ENCODE measurements at places on chromosomes 7 and 10.

DNA sequence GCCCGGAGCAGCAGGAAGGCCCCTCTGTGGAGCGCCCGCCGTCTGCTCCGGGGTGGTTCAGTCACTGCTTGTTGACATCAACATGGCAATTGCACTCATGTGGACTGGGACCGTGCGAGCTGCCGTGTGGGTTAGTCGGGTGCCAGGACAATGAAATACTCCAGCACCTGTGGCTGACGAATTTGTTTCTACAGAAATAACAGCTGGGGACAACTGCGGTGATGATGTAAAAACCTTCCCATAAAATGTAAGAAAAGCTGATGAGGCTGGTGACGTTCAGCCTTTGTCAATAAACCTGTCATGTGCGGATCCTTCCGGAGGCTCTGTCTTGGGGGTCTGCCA is 5.6 kb downstream of the GPER1 start:
- no peak for DNase-seq

DNA sequence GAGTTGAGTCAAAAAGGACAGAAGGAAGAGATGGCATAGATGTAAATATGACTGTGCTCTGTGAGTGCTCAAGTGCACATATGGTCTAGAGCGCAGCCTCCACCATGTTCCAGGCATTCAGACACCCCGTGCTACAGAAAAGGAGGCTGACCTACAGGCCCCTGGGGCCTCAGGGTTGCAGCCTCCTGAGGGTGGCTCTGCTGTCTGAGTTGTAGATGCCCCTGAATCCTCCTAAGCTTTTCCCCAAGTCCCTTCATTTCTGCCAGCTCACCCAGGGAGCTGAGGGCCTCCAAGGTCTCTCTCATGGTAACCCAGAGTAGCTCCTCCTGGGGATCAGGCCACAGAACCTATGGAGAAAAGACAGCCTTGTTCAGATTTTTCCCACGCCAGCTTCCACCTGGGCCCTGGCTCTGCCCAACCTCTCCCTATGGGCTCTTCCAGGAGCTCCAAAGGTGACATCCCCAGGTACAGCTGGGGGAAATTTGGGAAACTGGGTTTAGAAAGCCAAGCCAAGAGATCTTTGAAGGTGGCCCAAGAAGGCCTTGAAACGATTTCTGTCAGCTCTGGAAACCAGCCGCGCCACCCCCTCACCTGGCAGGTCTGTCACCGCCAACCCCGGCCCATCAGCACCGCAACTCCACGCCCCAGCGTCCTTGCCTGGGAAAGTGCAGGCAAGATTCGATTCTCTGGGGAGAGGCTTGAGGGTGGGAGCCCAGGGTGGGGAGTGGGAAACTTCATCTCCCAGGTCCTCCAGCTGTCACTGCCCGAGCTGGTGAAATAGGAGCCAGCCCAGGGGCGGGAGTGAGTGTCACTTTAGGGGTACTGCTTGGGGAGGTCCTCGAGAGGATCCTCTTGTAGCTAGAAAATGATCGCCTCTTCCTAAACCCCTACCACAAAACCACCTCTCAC is 2.4 kb downstream of the ZNF467 start:
- no peak for DNase-seq

- DNase-seq: peak; percentile 50
Measured at GRCh38 chr7:129210256-129210988, 14.4 kb upstream of the AHCYL2 start.

DNA sequence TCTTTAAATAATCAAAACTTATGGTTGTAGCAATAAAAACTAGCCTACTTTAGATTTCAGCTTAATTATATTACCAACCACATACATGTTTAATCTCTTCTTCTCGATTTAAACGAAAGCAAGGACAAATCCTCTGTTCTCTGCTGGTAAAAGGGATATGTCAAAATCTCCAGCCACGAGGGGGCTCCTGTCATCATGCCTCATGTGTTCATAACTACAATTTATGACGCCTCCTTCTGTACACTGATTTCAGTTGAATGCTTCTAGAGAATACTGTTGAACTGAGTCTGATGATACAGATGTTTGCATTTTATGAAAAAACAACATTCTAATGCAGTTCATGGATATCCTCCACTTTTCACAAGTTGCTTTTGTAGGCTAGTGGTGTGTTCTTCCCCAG is 220.0 kb upstream of the DPP6 start:
- DNase-seq: no peak

DNA sequence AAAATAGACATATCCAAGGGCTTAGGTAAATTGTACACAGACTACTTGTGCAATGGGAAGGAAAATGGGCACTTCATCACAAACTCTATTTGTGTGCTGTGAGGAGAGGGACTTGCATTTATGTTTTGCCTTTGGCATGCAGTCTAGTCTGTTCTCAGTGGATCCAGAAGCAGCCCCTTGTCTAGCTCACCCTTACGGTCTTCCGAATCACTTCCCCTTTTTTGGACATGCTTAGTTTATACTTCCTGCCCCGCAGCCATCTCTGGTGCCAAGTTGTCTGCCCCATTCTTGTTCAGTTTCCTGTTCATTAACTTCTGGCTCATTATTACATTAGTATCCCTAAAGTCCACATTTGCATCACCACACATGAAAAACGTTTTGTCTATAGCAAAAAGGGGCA is 161.6 kb downstream of the NRCAM start:
- no peak for DNase-seq

DNA sequence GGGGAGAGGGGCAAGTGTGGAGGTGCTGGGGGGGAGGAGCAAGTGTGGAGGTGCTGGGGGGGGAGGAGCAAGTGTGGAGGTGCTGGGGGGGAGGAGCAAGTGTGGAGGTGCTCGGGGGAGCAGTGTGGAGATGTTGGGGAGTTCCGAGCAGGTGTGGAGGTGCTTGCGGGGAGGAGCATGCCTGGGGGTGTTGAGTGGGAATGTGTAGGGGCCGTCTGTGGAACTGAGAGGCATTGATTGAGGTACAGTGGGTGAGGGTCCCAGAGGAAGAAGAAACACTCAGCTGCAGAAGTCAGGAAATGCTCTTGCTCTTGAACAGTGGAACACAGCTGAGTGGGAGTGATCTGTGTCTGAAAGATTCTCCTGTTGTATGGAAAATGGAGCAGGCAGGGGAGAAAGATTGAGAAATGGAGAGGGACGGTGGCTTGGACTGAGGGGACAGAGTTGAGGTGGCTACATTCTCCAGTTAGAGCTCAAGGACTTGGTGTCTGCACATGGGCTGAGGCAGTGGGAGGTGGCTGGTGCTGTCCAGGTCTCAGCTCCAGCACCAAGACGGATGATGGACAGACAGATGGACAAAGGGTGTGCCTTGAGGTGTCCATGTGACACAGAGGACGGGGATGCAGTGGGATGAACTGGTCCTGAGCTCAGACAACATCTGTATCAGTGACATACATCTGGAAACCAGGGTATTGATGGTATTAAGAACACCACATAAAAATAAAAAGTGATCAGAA is 25.2 kb upstream of the NCAPG2 start:
- no peak for DNase-seq

- no peak for DNase-seq
Measured at GRCh38 chr7:148223160-148223559, 367.4 kb upstream of the C7orf33 start.

GRCh38 chr10:89392974-89393373 is 551 bp downstream of the IFIT1 start:
- peak; percentile 27 for DNase-seq

GRCh38 chr7:86407291-86407690 is 236.4 kb upstream of the GRM3 start:
- DNase-seq: no peak

GRCh38 chr7:16524332-16524731 is 2.3 kb upstream of the LRRC72 start:
- DNase-seq: no peak

- no peak for DNase-seq
Measured at GRCh38 chr10:47365431-47366180, 17.4 kb downstream of the RBP3 start.

- no peak for DNase-seq
Measured at GRCh38 chr10:110843796-110844616, 27.7 kb upstream of the PDCD4 start.

GRCh38 chr7:71824006-71824760 is 588.0 kb downstream of the CALN1 start:
- no peak for DNase-seq

GRCh38 chr7:11394438-11394837 is 420.8 kb downstream of the PHF14 start:
- DNase-seq: no peak

DNA sequence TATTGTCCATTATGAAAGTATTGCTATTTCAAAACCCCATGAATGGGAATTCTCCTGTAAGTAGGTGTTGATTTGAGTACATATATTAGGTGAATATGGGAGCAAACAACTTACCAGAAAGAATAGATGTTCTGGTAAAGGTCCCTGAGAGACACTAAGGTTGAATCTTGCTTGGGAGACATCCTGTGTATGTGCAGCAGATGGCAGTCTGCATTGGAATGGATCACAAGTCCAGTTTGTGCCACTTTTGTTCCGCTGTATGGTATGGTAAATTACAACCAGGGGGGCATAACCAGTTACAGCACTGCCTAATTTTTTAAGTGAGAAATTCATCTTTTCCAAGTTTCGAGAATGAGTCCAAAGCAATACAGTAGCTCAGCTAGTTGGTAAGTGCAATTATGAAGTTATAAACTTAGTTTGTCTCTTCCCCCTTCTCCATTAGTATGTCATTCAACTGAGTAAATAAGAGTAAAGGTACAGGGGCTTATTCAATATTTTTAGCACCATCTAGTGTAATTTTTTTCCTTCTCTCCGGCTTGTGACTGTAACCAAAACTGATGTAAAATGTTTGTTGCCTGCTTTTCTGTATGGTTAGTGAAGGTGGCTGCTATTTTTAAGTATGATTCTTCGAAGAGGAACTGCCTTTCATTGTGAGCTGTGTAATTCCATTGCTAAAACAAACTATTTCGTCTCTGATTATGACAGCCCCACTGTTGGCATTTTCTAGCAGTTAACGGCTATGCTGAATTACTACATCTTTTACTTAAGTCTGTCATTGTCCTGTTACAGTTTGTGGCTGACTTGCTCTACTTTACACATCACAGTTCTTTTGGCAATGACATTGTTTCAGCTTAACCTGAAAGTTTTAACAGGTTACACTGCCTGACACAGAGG is 2.8 kb downstream of the MCU start:
- peak; percentile 38 for DNase-seq
